ENCODE measurements at places on chromosomes 2 and 18.

- DNase-seq: no peak
Measured at GRCh38 chr2:118990757-118991545, 49.0 kb downstream of the MARCO start.

GRCh38 chr2:4792126-4792525 is 900.1 kb upstream of the SOX11 start:
- DNase-seq: no peak

GRCh38 chr2:65053199-65053598 is 3.0 kb upstream of the CEP68 start:
- DNase-seq: peak; percentile 44

DNA sequence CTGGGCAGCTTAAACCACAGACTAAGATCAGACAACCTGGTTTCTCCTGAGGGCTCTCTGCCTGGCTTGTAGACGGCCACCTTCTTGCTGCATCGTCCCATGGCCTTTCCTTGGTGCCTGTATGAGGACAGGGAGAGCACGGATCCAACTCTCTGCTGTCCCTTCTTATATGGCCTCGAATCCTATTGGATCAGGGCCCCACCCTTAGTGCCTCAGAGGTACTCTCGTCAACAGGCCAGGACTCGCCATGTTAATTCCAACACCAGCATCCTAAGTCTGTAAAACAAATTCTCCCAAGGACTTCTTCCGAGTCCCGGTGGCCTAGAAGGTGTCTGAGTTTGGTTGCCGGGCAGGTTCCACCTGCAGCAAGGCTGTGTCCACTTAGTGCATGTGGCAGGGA is 40.2 kb downstream of the ATP6V1C2 start:
- DNase-seq: no peak

- DNase-seq: no peak
Measured at GRCh38 chr2:137942833-137943677, 21.2 kb upstream of the HNMT start.

GRCh38 chr2:75609334-75609689 is 37.3 kb upstream of the MRPL19 start:
- no peak for DNase-seq

DNA sequence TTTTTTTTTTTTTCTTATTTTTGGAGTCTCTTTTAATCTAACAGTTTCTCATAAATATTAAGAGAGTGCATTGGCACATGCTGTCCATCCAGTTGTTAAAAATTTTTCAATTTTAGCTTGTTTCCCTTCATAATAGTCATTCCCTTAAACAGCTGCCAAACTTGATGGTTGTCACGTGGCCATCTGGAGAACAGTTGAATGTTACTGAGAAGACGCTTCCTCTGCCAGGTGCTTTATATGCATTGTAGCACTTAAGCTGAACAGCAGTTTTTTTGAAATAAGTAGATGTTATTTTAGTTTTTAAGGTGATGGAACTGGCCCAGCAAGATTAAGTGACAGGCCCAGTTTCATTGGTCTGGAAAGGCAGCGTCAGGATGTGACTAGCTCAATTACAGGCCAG is 3.3 kb downstream of the SMARCAL1 start:
- no peak for DNase-seq

- DNase-seq: no peak
Measured at GRCh38 chr2:35548171-35548570, 807.4 kb upstream of the CRIM1 start.

DNA sequence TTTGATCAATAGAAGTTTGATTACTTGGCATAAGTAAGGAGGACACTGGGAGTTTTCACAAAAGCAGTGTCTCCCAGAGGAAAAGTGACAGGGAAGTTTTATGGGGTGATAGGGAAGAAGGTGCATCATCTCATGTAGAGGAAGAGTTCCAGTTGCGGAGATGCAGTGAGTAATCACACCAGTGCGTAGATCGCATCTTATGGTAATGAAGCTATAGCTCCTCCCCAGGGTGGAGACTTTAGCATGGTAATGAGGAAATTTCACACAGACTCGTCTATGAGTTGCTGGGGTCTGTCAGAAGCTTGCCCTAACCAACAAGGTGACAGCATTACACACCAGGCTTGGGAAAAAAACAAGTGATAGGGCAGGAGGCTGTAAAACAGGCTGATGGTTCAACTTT is 49.0 kb downstream of the KYNU start:
- DNase-seq: no peak

DNA sequence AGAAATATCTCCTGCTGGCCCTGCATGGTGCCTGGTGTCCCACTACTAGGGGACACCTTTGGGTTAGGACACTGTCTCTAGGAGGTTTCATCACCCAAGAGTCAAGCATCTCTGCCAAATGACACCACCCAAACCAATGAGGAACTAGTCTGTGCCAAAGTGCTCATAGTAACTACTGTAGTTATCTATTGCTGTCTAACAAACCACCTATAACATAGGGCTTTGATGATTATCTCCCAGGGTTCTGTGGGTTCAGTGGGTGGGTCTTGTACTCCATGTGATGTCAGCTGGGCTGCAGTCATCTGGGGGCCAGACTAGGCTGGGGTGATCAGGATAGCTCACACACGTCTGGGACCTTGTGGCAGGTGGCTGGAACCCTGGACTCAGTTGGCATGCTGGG is 59.8 kb downstream of the EPAS1 start:
- no peak for DNase-seq

GRCh38 chr2:5696945-5697521 is 4.8 kb downstream of the SOX11 start:
- DNase-seq: no peak

DNA sequence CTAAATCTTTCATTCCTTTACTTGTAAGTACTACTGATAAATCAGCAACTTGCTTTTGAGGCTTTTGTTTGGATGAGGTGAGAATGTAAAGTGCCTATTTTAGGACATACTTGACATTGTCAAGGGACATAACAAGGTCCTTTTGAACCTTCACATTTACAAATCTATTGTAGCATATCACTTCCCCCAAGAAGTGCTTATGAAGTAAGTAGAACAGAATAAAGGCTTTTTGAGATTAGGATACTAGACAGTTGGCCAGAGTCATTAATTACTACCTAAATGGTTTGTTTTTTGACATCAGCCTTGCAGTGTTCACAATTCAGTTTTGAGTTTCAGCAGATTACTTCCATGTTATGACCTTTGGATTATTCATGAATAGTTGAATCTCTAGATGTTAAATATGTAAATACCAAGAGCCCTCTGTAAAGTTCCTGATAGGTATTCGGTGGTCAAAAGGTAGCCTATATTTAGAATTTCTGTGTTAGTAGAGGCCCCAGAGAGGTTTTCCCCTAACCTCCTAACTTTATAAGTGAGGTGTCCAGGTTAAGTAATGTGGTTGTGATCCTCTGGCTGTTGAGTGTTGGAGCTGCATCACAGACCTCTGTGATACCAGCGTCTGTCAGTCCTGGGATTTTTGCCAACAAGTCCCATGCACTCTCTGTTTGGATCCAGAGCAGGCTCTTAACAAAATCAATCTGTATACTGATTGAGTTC is 67.2 kb downstream of the LCLAT1 start:
- DNase-seq: no peak

GRCh38 chr18:57043241-57043640 is 103.6 kb upstream of the BOD1L2 start:
- no peak for DNase-seq

DNA sequence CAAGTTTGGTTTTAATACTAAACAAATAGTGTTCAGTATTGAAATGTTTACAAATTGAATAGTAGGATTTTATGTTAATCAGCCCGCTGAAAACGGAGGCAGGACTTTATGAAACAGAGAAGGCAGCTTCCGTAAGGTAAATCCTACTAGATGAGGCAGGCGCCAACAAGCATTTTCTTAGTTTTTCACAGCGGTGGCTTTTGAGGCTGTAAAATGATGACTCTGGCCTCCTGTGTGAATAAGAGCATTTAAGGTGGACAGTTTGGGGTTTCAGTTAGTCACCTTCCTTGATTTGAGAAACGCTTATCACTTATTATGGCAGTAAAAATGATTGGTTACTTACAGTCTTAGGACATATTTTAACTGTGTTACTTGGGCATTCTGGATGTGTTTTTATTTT is 212.9 kb downstream of the PTGR3 start:
- DNase-seq: no peak

DNA sequence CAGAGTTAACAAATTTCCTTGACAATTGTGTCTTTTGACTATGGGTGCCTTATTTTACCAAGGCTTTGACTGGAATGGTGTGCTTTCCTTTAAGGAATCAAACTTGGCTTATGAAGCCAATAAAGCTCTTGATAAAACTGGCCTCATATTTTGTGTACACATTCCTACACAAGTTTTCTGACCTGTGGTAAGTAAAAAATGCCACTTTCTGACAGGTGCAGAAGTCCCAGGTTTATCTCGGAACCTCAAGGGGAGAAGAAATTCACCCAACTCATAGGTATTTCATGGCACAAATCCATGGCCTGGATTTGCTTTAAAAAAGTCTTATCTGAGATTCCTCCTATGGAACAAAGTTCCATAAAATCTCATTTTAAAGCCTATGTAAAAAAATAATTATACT is 880.6 kb upstream of the LRATD1 start:
- no peak for DNase-seq

DNA sequence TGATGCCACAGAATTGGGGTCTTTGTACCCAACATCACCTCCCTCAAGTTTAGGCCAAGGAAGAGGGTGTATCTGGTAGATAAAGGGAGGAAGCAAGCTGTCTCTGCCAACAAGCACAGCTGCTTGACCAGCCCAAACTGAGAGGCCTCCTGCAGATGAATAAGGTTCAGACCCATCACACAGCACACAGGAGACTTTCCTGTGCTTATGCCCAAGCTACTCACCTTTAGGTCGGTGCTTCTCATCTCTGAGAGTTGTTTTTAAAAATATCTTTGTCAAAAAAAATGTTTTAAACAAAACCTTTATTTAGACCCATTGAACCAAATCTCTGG is 24.7 kb upstream of the SP3 start:
- DNase-seq: no peak
